ENCODE measurements at places on chromosomes 4 and X.

- no peak for DNase-seq
Observed at GRCh38 chrX:136936183-136936549, 55.6 kb upstream of the RBMX start.

DNA sequence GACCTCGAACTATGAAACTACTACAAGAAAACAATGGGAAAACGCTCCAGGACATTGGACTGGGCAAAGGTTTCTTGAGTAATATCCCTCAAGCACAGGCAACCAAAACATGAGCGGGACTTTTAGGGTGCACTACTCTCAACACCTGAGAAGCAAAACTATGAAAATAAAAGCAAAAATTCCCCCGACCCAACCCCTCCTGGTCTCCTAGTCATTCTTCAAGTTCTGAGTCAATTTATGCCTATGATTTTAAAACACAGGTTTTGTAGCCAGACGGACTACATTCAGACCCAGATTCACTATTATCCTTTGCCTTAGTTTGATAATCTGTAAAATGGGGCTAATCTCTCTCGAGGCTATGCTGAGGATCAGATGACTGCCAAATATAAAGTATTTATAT is 97.0 kb downstream of the SOWAHB start:
- DNase-seq = no peak

DNA sequence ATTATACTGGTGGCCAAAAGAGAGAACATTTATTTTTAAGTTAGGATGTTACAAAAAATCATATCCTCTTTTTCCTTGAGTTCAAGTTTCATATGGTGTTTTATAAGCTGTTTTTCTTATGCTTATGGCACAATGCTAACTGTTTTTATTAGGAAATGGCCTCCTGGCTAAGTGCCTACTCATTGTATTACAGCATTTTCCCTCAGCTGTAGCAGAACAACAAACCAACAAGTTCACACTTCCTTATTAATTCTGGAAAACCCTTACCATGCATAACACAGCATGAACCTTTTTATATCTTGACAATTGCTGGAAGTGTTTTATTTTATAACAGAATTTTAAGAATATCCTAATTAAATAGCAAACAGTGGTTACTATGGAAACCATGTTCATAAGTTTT is 165.8 kb downstream of the GASK1B start:
- no peak for DNase-seq

DNA sequence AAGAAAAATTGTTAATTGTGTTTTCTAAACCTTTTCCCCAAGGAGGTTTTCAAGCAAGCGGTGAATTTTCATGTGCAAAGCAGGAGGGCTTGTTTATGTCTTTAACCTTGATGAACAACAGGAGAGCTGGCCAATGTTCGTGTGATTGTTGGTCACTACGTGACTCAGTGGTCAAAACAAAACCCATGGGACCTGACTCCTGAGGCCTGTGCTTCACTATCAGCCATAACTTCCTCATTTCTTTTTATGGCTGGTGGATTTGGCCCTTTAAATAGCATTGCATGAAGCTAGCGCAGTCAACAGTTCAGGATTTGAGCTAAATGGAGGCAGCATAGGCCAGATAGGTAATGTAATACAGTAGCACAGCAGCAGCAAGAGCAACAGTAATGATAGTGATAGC is 80.5 kb downstream of the MID1IP1 start:
- DNase-seq = no peak

- DNase-seq = no peak
Observed at GRCh38 chr4:113756005-113756410, 5.5 kb downstream of the CAMK2D start.

DNA sequence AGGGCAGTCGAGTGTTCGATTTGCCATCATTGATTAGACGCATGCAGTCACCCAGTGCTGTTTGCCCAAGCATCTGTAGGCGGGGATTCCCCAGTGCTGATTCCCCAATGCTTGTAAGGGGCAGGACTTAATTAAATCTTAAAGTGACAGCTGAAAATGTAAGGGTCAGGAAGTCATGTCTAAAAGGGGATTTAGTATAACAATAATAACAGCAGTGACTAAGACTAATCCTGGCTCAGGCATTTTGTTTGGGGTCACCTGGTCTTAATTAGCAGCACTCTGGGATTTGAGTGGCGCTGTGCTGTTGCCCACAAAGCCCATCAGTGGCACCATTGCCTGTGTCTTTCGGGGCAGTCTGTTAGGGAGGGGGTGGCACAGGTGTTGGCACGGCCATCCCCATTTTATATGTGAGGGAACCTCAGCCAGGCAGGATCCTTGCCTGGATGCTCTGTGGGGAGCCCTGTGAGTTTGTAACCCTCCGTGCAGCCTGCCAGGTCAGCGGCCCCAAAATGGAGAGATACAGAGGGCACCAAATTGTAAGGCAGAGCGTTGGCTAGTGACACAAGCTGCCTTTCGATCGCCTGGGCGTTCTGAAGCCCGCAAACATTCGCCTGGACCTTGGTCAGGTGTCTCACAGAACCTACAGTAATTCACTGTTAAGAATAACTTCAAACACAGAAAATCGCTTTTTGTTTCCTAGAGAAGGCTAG is 146.7 kb downstream of the TBL1X start:
- no peak for DNase-seq

GRCh38 chr4:184282251-184282713 is 64.6 kb upstream of the ENPP6 start:
- DNase-seq = no peak

- no peak for DNase-seq
Observed at GRCh38 chr4:95272036-95272435, 276.7 kb downstream of the UNC5C start.

DNA sequence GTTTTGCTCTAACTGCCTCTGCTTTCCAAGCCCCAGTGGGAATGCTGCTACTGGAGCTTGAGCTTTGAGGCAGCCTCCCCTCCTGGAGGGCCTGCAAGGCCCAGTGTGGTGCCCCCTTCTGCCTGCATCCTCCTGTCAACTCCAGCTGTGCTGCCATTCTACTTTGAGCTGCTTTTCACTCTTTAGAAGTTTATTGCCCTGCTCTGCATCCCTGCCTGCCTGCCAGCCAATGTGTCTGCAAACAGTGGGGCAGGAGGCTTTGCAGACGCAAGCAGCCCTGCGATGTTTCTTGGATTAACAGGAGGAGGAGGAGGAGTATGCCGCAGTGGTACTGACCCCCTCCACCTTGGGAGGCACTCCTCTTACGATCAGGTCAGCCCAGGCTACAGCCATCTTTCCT is 16.4 kb downstream of the TMEM31 start:
- DNase-seq = no peak

DNA sequence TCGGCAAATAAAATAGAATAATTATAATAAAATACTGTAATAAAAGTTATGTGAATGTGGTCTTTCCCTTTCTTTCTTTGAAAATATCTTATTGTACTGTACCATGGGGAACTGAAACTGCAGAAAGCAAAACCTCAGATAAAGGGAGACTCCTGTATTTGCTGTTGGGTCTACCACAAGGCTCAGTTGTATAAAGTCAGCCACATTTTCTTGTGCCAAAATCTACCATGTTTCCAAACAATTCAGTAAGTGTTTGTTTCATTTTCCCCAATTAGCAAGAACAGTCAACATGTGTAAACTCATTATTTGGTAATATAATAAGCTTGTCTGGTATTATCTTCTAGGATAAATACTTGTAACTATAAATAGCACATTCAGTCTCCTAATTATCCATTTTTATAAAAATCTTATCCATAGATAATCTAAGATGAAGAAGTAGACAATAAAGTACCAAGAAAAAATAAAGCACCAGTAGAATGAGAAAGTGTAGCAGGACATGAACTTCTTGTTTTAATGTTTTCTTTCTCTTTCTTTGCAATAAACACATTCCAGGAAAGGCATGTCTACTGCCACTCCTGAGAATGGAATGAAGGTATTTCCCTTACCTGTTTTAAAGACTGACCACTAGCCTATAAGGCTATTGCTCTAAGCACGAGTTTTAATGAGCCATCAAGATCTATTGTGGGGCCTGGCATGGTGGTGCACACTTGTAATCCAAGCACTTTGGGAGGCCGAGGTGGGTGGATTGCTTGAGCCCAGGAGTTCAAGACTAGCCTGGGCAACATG is 15.0 kb upstream of the OTUD4 start:
- no peak for DNase-seq

DNA sequence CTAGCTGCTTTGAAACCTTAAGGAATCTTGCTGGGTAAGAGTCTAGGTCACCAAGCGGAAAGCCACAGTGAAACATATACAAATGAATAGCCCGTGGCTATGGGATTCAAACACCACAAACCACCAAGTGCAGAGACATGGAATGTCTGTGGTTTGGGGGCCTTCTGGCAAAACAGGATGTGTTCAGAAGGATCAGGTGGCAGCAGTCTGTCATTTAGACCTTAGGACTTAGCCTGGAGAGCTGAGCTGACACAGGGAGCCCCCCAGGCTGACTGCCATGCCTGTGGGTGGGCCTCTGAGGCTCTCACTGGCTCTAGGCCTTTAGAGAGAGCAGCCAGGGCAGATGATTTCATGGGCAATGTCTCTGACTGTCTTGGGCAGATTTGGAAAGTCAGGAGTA is 225.6 kb downstream of the FBXW7 start:
- DNase-seq = no peak

GRCh38 chrX:1178580-1179057 is 33.8 kb downstream of the CRLF2 start:
- no peak for DNase-seq

DNA sequence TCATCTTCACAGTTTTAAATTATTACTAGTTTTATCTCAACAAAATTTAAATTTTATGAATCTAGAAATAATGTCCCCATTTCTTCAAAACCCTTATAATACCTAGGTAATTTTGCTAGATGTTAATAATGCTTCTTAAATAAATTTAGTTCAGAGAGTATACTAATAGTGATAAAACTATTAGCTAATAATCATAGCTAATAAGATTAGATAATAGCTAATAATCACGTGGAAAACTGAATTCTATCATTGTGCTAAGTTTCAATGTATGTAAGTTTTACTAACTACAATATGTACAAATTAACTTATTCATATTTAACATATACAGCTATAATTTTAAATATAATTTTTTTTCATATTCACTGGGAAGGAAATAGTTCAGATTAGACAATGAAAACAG is 10.2 kb downstream of the ANKRD17 start:
- DNase-seq = no peak

GRCh38 chr4:105470766-105471165 is 3.1 kb downstream of the PPA2 start:
- DNase-seq = no peak

- no peak for DNase-seq
Observed at GRCh38 chrX:45164995-45165394, 35.7 kb downstream of the DIPK2B start.

DNA sequence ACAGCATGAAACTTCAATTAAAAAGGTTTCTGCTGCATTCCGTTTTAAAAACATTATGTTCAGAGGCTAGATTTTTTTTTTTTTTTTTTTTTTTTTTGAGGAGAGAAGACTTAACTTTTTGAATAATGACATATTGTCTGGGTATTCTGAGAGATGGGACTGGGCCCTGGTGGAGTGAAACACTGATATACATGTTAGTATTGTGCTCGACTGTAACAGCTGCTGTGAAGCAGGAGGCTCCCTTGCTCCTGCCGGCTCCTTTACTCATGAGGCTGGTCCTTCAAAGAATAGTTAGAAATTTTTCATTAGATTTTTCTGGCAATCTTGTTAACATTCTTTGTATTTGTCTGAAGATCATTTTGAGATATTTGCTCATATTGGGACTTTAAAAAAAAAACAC is 73.3 kb downstream of the TMEM131L start:
- no peak for DNase-seq

- no peak for DNase-seq
Observed at GRCh38 chr4:138910195-138910913, 105.2 kb upstream of the NOCT start.

DNA sequence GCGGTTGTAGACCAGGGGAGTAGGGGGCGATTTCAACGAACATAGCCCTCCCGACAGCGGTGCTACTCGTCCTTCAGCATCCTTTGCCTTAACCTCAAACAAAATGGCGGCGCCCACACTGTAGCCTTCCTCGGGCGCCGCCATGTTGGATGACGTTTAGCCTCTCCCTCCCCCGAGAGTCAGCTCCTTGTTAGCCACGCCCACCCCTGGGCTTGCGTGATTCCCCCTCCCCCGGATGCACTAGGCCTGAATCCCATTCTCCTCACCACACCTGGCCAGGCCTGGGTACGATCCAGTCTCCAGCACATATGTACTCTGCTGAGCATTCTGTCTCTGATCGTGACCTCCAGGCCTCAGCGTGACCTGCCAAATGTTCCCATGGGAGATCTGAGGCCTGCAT is 49.0 kb upstream of the ZNF157 start:
- peak; percentile 18 for DNase-seq

- DNase-seq = no peak
Observed at GRCh38 chr4:1880332-1880731, 9.1 kb downstream of the NSD2 start.

- DNase-seq = no peak
Observed at GRCh38 chrX:99010957-99011356, 1399.1 kb downstream of the PCDH19 start.

DNA sequence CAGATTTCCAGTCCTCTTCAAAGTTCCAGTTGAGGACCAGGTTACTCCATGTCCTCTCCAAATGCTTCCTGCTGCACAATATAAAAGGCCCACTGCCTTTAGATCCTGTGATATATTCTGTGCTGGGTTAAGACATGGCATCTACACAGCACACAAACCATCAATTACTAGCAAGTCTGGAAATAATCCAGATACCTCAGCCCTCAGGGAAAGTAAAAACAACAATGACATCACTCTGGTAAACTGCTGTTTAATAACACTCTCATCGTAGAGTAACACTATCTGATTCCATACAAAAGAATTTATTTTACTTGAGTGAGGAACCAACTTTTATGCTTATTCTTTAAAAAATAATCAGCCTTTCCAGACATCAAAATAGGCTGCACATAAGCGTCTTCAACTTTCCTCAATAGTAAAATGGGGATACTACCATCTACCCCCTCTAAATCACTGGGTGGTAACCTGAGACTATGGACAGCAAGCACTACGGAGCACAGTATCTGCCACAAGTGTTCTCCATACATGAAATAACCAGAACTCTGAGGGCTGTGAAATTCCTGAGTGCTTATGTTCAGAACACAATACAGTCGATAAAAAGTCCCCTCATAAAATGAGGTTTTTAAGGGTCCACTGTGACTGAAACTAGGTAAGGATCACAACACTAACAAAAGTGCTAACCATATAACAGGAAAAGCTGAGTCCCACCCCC is 53.4 kb downstream of the ABCG2 start:
- DNase-seq = no peak

GRCh38 chr4:96652158-96652557 is 812.3 kb downstream of the PDHA2 start:
- DNase-seq = no peak

- DNase-seq = no peak
Observed at GRCh38 chr4:1830642-1831228, 25.2 kb downstream of the LETM1 start.

DNA sequence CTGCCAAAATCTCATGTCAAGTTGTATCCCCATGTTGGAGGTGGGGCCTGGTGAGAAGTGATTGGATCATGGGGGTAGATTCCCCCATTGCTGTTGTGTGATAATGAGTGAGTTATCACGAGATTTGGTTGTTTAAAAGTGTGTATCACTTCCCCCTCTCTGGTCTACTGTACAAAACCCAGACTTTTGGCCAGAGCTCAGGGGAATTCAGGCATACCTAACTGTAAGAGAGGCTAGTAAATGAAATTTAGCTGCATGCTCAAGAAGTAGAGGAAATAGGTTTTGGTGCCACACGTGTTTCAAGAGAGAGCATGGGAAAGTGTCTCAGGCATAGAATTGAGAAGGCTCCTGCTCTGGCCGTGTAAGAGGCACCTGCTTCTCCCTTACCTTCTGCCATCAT is 190.5 kb upstream of the GALNTL6 start:
- no peak for DNase-seq
